ENCODE measurements at places on chromosomes 16 and 17.

DNA sequence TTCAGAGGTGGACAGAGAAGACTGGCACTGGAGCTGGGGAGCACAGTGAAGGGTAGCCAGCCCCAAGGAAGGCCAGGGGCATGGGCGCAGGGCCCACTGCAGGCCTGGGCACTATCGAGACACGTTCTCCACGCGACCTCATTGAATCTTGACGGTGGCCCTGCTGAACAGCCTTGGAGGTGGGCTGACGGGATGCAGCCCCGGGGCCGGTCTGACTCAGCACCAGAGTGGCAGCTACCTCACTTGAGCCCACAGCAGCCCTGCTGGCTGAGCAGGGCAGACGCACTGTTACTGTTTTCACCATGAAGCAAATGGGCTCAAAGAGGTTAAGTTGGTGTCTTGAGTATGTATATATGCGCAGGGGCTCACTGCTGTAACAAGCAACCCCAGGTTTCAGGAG is 78.8 kb upstream of the FOXF1 start:
- no peak for DNase-seq

GRCh38 chr16:57141822-57142631 is 43.8 kb downstream of the PSME3IP1 start:
- DNase-seq = peak; percentile 44

GRCh38 chr17:45018514-45018847 is 33.0 kb downstream of the DCAKD start:
- no peak for DNase-seq

DNA sequence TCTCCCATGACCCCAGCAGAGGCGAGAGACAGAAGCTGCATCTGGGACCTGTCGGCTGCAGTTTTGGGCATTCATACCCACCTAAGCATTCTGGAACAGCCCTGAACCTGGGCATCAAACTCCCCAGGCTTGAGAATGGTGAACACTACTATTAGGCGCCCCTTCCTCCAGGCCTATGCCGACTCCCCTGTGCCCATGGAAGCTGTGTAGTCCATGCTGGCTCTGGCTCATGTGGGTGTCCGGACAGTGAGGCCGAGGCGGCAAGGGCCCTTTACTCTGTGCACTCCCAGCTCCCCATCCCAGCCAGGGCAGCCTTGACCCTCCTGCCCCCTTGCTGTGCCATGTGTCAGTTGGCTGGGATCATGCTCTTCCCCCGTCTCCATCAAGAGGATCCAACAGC is 89.0 kb upstream of the TOB1 start:
- no peak for DNase-seq

DNA sequence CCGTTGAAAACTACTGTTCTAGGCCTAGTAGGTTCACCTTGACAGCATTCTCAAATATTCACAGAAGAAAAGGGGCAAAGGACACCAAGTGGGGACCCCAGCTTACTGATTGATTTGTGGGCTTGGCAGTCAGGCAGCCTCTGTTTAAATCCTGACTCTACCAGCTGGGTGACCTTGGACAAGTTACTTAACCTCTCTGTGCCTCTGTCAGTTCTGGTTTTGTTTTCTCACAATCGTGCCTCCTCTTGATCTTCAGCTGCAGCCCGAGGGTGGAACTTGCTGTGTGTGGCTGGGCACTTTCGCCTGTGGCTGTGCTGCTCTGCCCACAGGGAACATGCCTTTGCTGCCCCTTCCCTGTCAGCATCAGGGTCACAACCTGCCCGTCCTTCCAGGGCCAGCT is 17.8 kb downstream of the RAP1GAP2 start:
- DNase-seq = peak; percentile 56

DNA sequence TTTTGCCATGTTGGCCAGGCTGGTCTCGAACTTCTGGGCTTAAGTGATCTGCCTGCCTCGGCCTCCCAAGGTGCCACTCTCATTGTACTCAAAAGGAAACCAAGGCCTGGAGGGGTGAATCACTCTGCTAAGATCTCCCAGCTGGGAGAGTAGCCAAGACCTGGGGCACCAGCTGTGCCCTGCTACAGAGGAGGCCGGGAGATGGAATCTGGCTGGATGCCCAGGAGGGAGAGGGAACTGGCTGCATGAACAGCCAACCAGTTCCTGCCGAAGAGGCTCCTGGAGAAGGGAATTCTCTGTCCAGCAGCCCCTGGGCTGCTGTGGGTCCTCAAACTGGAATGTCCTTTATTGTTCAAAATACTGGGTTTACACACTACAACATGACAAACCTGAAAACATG is 238.7 kb upstream of the CIBAR2 start:
- no peak for DNase-seq

DNA sequence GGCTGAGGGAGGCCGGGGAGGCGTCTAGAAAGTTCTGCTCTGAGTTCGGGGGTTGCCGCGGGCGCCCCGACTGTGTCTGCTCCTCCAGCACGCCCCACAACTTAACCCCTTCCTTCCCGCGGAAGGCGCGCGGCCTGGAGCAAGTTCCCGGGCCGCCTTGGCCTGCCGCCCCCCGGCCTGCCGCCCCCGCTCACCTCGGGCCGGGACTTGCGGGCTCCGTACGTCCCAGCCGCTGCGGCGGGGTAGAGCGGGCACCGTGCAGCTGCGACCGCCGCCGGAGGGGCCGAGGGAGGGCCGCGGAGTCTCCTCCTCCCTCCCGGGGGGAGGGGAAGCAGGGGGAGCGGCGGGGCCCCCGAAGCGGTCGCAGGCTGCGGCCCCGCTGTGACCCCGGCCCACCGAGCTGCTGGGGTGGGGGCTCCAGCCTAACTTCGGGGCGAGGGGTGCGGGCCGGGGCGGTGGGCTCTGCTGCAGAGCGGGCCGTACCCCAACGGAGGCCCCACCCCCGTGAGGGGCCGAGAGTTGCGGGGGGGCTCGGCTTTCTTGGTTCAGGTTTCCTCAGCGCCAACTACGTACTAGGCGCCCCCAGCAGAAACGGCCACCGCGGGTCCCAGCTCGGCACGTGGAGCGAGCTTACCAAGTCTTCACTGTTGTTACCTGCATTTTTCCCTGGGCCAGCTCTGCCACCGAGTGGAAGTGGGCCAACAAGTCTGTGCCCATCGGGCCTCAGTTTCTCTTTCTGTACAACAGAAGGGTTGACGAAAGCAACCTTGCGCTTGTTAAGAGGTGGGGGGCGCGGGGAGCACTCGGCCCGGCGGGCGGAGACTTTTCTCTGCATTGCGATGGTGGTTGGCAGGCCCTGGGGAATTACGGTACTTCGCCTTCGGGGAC is at the start of gene CCDC102A:
CCDC102A (minus strand) TSS at position 266 of the 888 bp plus-strand sequence. CDS start 7,394 bp downstream, outside the sequence.
- peak; percentile 74 for DNase-seq

GRCh38 chr17:49388290-49388640 is 26.2 kb upstream of the ZNF652 start:
- DNase-seq = peak; percentile 28
